Vagina (tissue), 2 donors: ENCODE measurements at places on chromosomes 2 and 18. TPM values are rescaled to one million over a fixed set of nuclear protein-coding genes. Genes with fewer than 3 reads are reported as not detected.

DNA sequence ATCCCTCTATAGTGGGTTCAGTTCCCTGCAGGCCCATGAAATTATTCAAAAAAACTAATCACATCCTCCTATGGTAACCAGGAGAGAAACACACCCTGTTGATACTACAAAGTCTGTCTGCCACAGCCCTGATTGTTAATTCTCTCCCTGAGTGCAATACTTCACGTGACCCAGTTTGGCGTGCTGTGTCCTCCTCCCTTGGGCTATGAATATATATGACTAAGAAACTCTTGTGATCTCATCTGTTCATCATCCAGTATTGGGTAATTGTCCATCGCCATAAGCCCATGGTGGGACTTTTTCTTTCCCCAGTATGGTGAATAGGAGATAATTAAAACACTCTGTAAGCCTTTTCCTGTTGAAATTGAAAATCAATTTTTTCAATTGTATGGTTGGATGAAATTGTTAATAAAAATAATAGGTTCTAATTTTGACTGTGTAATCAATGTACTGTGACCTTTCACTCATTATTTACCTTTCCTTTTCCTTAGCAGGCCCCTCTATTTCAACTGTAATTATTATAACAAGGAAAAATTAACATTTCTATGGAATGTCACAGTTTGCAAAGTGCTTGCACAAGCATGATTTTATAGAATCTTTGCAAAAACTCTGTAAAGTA, 1822.6 kb downstream of the SUCLG1 start:
- no peaks in the 10 kb centered on the region for H3K4me1 ChIP-seq
- no peak overlapping the region for H3K4me3 ChIP-seq
- H3K36me3 ChIP-seq = no peaks in the 10 kb centered on the region
- DNase-seq = no peak
- H3K27ac ChIP-seq = no peak overlapping the region

The TRPM8 gene
- not detected for total RNA-seq

DNA sequence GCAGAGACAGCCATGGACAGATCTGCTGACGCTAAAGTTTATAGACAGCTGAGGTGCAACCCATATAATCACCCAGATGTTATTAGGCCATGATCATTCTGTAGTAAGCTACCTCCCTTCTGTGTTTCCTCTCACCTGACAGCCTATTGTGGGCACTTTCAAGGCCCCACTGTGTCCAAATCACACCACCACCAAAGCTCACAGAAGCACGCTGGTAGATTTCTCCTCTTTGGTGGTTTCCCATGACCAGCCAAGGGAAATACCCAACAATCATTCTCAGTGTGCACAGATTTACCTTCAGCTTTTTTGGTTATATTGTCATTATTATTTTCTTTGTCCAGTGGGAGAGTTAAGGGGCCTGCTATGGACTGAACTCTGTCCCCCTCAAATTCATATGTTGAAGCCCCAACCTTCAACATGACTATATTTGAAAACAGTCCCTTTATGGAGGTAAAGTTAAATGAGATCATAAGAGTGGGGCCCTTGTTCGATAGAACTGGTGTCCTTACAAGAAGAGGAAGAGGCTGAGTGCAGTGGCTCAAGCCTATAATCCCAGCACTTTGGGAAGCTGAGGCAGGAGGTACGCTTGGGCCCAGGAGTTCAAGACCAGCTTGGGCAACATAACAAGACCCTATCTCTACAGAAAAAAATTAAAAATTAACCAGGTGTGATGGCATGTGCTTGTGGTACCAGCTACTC, 74.0 kb upstream of the MSH6 start:
- H3K27me3 ChIP-seq = no peaks in the 10 kb centered on the region
- DNase-seq = no peak
- H3K27ac ChIP-seq = no peak overlapping the region
- no peaks in the 10 kb centered on the region for H3K4me1 ChIP-seq

The SPHKAP gene
- 1.2 TPM for total RNA-seq

The RGPD4 gene
- total RNA-seq = not detected

- no peaks in the 10 kb centered on the region for H3K4me1 ChIP-seq
- no peak for DNase-seq
- no peaks in the 10 kb centered on the region for H3K27me3 ChIP-seq
Measured at GRCh38 chr2:132909427-132909826, 239.4 kb upstream of the LYPD1 start.

DNA sequence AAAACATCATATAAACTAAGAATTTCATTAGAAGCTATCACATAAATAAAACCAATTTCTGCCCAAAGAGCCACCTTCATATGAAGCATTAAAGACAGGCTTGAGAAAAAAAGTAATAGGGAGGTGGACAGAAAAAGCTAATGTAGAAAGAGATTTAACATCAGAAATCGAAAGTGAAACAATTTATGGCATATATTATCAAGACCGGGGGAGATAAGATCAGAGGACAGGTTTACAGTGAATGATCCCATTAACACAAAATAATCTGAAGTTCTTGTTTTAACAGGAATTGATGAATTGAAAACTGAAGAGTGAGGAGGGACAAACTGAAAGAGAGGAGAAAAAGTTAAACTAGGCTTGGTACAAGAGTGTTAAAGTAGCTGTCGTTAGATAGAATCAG, 786.3 kb upstream of the FSHR start:
- DNase-seq = no peak
- no peaks in the 10 kb centered on the region for H3K4me1 ChIP-seq
- peak overlapping the region; percentile 7 for H3K4me3 ChIP-seq
- H3K27ac ChIP-seq = no peak overlapping the region
- no peaks in the 10 kb centered on the region for H3K27me3 ChIP-seq

- peaks cover 59% of the 10 kb centered on the region for H3K4me1 ChIP-seq
- no peak within 1 kb of the TSS for H3K27ac ChIP-seq
- peaks cover 9% of the 10 kb centered on the region for H3K27me3 ChIP-seq
Measured at GRCh38 chr2:44941551-44942234, at the start of gene SIX3. Gene SIX3 (plus strand): TSS chr2:44941702. CDS start chr2:44942105, 403 bp downstream.

GRCh38 chr2:76861708-76862107, 660.5 kb downstream of the LRRTM4 start:
- H3K27me3 ChIP-seq = no peaks in the 10 kb centered on the region
- no peaks in the 10 kb centered on the region for H3K36me3 ChIP-seq
- no peak for DNase-seq
